Activated T-cell treated with anti-CD3 and anti-CD28 coated beads for 4 hours (primary cell): ENCODE measurements at places on chromosomes 5 and 9.

- no peak for DNase-seq
Observed at GRCh38 chr9:136615631-136616306, 46.9 kb upstream of the EGFL7 start.

GRCh38 chr5:142959683-142960657 is 189.8 kb downstream of the ARHGAP26 start:
- no peak for DNase-seq

GRCh38 chr9:121698627-121699570 is 47.5 kb downstream of the DAB2IP start:
- peak; percentile 9 for DNase-seq

GRCh38 chr9:110650261-110650660 is 18.3 kb upstream of the MUSK start:
- DNase-seq = no peak

GRCh38 chr9:128162215-128163026 is 2.4 kb downstream of the BBLN start:
- no peak for DNase-seq

GRCh38 chr5:68708156-68708841 is 385.5 kb upstream of the SLC30A5 start:
- DNase-seq = no peak

GRCh38 chr5:128020012-128020411 is 63.6 kb upstream of the SLC12A2 start:
- DNase-seq = no peak

DNA sequence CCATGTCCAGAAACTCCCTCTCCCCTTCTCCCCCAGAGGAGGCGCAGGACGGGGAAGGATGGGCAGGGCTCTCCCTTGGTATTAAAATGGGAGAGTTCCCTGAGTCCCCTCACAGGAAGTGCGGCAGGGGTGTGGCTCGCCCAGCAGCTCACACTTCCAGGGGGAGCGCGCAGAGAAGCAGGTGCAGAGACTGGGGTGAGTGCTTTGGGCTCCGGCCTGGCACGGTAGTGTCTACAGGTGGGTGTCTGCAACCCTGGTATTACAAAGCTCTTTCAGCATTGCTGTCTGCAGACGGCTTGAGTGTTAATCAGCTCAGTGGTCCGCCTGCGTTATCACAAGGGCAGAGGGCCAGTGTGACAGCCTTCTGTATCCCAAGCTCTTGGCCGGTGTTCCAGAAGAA is 114.9 kb upstream of the FBXL7 start:
- DNase-seq = no peak

- no peak for DNase-seq
Observed at GRCh38 chr9:128933731-128934130, 12.9 kb downstream of the PHYHD1 start.

- DNase-seq = no peak
Observed at GRCh38 chr9:77819657-77820056, 171.5 kb upstream of the GNA14 start.

DNA sequence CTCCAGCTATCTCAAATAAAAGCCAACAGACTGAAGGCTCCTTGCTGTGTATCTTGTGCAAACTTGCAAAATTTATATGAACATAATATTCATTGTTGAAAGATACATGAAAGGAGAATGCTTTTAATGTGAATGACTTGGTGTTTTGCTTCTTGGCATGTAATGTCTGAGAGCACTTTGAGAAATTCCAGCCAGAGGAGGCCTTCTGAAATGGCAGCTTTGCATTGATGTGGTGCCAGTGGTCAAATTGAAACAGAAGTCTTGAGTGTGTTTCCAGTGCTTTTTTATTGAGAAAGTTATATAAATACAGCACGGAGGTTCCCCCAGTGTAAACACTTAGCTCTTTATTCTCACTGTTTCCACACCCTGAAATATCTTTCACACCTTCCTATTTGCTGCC is 182.1 kb downstream of the ADCY2 start:
- no peak for DNase-seq

DNA sequence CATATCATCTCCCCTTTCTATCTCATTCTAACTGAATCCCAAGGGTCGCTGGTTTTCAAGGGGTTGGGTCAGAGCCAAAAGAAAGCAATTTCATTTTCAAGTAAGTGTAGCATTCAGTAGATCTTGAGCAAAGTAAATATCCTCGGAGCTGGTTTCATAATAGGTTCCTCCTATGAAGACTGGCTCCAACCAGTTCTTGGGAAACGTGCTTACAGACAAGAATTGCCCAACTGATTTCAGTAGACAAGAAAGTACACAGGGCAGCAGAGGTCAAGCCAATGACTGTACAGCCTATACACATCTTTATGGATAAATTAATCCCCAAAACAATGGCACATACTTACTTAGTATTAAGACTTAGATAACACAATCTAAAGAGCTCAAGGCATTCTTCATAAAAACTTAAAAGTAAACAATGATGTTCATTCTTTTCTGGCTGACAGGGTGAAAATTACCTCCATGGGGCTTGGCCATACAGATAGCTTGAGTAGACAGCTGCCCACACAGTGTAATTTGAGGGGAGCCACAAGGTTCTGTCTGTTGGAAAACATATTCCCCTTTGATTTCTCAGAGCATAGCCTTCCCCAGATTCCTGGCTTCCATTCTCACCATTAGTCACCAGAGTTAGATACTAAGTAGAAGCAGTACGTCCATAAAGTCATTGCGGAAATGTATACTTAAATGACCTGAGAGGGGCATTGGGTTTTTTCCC is 163.9 kb downstream of the ARRDC3 start:
- DNase-seq = no peak

GRCh38 chr9:8232726-8233125 is 433.1 kb upstream of the DMAC1 start:
- no peak for DNase-seq

- no peak for DNase-seq
Observed at GRCh38 chr5:149913436-149914419, 30.9 kb downstream of the PDE6A start.

- no peak for DNase-seq
Observed at GRCh38 chr5:157109744-157110143, 900 bp upstream of the HAVCR2 start.

DNA sequence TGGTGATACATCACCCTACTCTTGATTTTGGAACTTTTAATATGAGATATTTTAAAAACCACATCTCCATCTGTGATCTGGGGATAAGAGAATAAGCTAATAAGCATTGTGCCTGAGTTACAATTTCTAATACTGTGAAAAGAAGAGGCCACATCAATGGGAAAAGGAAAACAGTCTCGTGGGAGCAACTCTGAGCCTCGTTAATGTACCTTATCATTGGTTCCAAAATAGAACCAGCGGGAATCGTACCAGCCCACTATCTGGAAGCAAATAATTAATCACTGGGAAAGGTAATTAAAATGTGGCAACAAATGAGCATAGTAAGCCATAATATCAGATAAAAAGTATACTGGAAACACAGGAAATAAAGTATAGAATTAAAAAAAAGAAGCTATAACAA is 28.0 kb upstream of the CEP78 start:
- DNase-seq = no peak

DNA sequence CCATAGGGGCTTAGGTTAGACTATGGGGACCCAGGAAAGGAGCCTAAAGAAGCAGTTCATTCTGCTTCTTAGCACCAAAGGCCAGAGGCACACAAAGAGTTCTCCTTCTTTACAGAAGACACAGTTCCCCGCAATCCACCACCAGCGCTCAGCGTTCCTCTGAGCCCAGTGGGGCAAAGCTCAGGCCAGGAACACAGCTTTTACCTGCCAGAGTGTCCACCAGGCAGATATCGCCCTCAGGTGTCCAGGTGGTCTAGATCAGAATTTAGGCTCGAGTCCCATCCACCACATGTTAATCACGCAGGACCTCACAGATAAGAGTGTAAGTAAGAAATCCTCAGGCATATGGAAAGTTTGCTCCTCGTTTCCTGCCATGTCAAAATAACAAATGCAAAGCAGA is 53.0 kb downstream of the UBE2QL1 start:
- DNase-seq = no peak

GRCh38 chr9:19208653-19209052 is 21.8 kb upstream of the DENND4C start:
- DNase-seq = no peak

- DNase-seq = no peak
Observed at GRCh38 chr9:131886826-131887225, 146.9 kb upstream of the RAPGEF1 start.

DNA sequence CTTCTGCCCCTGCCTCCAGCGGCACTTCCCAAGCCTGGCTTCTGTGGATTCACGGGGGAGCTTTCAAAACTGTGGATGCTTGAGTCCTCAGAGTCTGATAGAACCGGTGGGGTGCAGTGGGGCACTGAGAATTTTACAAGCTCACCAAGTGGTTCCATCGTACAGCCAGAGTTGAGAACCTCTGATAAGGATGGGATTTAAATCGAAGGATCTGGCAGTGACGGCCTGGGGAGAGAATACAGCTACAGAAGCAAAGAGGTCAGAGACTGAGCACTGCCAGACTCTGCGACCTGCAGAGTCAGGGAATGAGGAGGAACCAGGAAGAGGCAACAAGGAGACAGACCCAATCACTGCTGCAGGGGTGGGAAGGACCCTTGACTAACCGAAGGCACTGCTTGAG is 124.6 kb upstream of the BOD1 start:
- no peak for DNase-seq

DNA sequence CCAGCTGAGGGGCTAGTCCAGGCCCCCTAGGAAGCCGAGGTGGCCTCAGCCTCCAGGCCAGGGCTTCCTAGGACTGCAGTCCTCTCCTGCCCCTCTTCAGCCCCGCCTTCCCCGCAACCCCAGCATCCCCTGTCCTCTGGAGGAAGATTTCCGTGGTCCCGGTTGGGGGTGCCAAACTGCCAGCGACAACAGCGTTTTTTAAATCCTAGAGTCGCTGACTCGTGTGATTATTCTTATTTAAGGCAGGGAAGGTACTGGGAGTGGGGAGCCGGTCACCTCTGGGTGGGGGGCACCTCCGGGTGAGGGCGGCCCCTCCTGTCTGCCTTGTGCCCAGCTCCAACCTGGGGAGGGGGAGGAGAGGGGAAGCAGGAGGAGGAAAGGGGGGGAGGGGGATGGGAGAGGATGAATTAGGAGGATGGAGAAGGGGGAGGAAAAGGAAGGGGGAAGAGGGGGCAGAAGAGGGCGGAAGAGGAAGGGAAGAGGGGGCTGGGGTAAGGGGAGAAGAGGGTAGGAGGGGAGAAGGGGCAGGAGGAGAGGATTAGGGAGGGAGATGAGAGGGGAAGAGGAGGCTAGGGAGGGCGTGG is 173.1 kb upstream of the IER5L start:
- DNase-seq = no peak

DNA sequence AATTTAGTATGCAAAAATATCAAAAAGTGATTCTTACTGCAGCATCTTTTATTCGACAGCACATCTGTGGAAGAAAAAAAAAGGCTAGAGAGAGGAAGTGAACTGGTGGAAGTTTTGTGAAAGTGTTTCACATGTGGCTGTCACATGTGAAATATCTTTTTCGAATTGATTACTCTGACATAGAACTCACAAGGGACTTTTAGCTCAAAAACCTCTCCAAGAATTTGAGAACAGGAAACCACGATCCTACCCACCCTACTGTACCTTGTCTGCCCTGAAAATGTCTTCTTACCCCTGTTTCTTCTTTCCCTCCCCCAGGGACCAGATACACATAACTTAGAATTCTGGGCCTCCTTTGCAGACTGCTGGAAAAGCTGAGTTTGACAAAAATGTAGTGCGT is 106.5 kb upstream of the PRRC1 start:
- DNase-seq = no peak

- DNase-seq = no peak
Observed at GRCh38 chr9:111909444-111909843, 12.8 kb downstream of the UGCG start.

DNA sequence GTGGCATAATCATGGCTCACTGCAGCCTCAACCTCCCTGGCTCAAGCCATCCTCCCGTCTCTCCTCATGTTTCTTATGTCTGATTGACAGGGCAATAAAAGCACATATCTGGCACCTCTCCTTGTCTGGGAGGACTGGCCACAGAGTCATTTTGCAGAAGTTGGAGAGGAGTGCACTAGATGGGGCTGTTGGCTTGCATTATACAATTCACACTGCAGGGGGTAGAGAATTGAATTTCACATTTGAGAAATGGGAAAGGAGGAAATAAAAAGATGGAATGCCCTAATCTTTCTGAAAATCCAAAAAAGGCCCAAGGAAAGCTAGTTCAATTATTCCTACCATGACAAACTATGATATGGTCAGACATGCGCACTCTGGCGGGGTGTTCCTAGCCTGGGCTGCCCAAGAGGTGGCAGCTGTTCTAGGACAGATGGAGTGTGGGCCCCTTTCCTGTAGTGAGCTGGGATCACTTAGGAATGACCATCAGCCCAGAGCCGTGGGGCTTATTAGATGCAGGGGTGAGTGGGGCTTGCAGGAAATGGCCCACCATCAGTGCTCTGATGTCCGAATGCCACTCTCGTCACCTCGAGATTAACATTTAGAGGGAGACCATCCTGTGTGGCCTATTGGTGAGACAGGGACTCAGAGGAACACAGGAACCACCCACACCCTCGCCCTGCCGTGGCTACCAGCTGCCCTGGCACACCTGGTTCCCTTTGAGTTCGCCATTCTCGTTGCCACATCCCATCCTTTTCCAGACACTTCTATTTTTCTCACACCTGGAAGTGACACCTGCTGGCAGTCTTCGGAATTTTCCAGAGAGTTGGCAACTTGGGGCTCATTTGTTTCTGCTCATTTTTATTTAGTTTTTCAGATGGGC is 21.8 kb upstream of the ANKRD18A start:
- DNase-seq = no peak

DNA sequence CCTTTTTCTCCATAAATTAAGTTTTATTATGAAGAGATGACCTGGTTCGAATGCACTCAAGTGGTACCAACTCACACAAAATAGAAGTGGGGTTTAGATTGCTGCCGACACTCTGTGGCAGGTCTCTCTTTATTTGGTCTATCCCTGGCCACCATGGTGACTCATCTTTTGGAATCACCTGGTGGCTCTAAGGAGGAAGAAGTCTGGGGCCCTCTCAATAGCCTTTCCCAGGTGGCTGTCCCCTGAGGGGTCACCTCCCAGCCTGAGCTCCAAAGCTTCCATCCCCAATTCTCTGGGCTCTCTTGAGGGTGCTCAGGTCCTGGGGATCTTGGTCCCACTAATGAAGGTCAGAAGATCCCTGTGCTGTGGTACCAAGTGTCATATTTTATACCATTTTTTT is 136.8 kb downstream of the MVB12B start:
- no peak for DNase-seq

DNA sequence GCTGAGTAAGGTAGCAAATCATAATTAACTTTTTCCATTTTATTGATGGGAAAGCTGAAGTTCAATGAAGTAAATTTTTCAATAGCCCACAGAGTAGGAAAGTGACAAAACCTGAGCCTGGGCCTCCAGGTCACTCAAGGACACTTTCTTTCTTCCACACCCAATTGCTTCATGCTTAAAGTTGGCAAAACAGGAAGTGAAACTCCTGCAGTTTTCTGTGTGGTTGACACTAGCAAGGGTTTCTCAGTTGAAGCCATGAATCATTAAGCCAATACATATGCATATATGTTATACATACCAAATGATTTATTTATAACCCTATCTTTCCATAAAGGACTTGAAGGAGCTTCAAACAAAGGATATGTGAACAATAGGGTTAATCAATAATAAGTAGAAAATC is 13.9 kb downstream of the TLR4 start:
- DNase-seq = no peak

GRCh38 chr9:35898337-35898736 is 7.7 kb upstream of the HRCT1 start:
- DNase-seq = no peak
